ENCODE measurements at places on chromosomes 3 and 15.

- DNase-seq, result peak; percentile 31
Measured at GRCh38 chr3:155859859-155860258, 5.6 kb upstream of the SLC33A1 start.

- no peak for DNase-seq
Measured at GRCh38 chr3:25555695-25556437, 108.8 kb downstream of the TOP2B start.

DNA sequence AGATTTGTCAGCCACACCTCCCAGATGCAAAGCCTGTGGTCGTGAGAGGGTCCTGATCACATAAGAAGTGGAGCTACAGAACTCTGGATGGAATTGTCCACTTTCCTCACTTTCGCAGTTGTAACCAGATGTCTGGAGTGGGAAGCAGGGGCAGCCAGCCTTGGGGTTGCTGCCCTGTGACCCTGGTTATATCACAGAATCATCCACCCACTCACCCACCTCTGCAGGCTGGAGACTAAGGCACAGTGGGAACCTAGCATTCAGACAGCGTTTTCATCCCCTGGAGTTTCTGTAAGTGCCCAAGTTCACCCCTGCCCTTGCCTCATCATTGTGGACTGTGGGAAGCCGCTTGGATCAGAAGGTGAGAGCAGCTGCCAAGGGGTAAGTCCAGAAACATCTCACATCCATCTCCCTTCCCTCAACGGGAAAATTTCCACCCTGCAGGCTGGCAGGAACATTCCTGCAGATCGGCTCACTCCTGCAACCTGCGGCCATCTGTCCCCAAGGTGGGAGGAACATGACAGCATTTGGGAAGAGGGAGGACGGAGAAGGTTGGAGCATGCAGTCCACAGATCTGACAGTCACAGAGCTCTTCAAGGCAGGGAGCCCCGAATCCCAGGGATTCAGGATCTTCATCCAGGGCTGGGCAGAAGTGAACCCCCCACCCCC lies 2.9 kb upstream of the IQSEC1 start:
- no peak for DNase-seq

DNA sequence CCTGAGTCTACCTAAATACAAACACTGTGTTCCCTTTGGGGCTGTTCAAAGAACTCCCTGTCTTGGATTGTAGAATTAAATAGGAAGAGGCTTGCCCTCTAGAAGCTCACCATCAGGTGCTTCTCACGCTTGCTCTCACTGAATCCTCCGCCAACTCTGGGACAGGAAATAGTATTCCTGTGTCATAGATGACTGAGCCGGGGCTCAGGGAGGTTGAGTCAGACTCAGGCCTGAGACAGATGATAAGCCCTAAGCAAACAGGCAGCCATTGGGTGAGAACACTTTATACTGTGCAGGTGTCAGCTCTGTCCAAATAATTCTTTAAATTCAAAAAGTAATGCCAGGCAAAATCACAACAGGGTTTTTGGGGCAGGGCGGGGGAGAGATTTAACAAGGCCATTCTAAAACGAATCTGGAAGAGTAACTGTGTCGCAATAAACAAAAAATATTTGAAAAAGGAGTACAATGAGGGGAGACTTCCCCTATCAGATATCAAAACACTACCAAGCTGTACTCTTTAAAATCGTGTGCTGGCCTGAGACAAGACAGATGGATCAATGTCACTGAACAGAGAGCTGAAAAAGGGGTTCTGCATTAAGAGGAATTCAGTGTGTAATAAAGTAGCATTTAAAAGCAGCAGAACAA lies 59.0 kb downstream of the EPHB3 start:
- peak; percentile 13 for DNase-seq

DNA sequence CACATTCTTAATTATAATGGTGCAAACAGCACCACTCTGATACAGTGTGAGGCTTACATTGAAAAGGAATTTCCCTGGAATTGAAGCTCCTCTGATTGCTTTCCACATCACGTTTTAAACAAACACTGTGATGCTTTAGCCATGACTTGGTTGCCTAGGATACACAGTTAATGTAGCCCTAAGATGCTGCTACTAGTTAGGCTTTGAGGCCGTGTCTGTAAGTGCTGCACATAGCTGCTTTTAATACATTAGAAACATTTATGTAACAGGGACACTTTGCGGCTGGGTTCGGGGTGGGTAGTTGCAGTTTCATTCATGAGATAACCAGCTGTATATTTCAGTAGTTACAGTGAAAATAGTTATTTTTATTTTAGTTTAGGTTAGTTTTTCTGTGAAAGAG lies 334.7 kb downstream of the NLGN1 start:
- DNase-seq, result no peak

DNA sequence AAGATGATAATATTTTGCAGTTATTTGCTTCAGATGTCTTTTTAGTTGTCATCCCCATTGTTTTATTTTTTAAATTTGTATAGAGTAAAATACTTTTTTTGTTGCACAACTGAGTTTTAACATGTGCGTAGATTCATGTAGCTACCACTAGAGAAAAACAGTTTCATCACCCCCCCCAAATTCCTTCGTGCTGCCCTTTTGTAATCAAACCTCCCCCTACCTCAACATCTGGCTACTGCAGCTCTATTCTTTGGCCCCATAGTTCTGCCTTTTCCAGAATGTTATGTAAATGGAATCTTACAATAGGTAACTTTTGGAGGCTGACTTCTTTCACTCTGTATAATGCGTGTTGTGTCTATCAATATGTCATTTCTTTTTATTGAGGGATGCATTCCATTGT lies 232.0 kb upstream of the RASGRP1 start:
- DNase-seq, result peak; percentile 31

- DNase-seq, result peak; percentile 90
Measured at GRCh38 chr3:15794303-15794771, 3.4 kb downstream of the ANKRD28 start.

DNA sequence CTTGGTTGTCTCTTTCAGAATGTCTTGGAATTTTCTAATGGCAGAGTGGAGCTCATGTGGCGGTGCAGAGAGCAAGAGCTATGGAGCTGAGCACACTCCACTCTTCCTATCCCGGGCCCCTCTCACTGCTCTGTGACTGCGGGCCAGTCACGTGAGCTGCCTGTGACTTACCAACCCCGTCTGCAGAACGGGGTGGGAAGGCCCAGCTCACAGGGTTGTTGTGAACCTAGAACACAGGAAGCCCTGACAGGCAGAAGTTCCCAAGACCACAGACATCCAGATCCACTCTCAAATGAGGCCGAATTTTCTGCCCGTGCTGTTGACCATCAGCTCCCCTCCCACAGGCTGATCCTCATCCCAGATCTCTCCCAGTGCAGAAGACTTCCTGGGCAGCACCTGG lies 35.5 kb upstream of the PLXNA1 start:
- no peak for DNase-seq

GRCh38 chr3:64166584-64167162 lies 58.6 kb downstream of the PRICKLE2 start:
- DNase-seq, result no peak

DNA sequence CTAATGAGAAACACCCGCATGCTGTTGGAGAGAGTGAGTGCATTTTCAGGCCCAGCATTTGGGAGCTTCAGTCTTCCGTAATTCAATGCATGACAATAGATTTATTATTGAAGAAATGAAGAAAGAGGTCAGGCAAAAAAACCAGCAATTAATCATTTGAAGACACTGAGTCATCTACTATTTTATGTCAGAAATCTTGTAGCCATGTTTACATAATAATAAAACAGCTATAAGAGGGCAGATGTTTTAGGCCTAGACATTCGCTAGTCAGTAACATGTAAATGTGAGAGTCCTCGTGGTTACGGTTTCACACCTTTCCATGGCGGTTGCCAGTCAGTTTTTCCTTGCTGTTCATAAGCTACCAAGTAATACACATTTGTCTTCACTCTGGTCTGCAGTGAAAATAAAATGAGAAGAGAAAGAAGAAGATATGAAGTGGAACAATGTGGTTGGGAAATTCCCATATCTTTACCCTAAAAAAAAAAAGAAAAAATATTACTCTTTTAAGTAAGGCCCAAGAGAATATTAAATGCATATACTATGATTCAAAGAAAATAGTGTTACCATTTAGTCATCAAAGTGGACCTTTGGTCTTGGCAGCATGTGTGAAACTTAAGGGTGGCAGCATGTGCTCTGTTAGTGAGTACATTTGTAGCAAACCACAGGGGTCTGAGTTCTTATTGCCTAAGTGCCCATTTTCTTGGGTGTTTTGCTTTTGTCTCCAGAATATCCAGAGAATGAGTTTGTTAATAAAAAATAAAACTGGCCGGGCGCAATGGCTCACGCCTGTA lies 140.5 kb upstream of the TBL1XR1 start:
- peak; percentile 49 for DNase-seq

DNA sequence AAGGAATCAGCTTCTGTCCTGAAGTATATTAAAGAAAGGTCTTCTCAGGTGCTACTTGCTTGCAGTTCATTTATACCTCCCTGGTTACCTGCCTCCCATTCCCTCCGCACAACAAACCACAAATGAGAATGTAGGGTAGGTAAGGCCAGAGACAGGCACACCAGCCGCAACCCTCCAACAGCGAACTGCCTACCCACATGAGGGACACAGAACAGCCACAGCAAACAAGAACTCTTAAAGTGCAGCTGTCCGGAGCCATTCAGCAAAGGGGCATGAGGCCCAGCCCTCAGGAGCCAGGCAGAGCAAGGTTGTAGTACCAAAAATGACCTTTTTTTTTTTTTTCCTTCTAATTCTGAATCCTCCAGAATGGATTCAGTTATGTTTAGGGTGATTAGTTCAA lies 52.4 kb downstream of the SPSB4 start:
- DNase-seq, result no peak

DNA sequence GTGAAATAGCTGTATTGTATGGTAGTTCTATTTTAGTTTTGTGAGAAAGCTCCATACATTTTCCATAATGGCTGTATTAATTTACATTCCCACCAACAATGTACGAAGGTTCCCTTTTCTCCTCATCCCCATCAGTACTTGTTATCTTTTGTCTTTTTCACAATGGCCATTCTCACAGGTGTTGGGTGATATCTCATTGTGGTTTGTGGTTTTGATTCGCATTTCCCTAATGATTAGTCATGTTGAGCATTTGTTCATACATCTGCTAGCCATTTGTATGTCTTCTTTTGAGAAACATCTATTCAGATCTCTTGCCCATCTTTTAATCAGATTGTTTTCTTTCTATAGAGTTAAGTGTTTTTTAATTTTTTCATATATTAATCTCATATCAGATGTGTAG lies 931.9 kb downstream of the IGSF11 start:
- DNase-seq, result no peak

DNA sequence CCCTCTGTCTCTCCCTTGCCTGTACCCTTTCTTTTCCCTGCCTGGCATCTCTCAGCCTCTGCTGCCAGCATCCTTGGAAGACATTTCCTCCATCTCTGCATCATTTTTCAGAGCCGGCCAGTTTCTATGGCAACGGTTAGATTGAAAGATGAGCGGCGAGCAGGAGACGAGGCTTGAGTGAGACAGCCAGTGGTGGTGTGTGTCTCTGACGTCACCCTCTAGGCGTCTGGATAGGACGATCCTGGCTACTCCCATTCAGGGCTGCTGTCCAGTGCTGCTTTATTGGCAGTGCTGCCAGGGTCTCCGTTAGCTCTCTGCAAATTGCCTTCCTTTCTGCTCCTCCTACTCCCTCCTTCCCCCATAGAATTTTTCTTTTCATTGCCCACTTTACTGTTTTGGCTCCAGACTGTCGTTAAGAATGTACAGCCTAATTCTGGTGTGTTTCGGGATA lies 57.9 kb downstream of the TRAK1 start:
- peak; percentile 85 for DNase-seq

GRCh38 chr3:36763850-36764703 lies at the start of gene DCLK3:
Gene DCLK3 (minus strand): TSS chr3:36764553. CDS start chr3:36764263, 290 bp downstream.
- no peak for DNase-seq

- no peak for DNase-seq
Measured at GRCh38 chr3:46479696-46480095, 15.0 kb upstream of the LTF start.

GRCh38 chr3:173004681-173005080 lies 136.4 kb downstream of the SPATA16 start:
- no peak for DNase-seq

GRCh38 chr3:118974356-118975097 lies 60.1 kb downstream of the IGSF11 start:
- no peak for DNase-seq

DNA sequence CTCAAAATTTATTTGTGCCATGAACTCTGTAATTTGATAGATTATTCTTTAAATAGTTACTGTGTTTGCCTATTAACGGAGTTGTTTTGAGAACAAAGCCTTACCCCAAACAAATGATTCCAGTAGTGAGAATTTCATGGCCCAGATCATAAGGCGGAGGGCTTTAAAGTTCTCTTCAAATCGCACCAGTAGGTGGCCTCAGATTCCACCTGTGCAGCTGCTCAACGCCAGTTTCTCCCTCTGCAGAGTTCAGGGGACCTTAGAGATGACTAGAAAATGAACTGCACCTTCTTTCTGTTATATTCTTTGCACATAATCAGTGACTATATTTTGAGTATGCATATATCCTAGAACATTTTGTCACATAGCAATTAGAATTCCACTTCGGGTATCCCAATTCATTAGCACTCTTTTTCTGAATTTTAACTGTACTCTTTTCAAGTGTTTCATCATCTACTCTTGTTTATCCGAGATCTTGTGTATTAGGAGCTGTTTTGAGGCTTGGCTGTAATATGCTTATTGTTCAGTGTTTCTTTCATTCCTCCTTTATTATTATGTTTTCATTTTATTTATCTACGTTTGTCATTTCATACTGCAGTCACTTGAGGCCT lies 232.6 kb upstream of the CHRM5 start:
- DNase-seq, result peak; percentile 47

GRCh38 chr3:194120789-194121770 lies 14.9 kb upstream of the HES1 start:
- no peak for DNase-seq

- DNase-seq, result no peak
Measured at GRCh38 chr15:75230016-75230343, 28.2 kb upstream of the GOLGA6C start.

DNA sequence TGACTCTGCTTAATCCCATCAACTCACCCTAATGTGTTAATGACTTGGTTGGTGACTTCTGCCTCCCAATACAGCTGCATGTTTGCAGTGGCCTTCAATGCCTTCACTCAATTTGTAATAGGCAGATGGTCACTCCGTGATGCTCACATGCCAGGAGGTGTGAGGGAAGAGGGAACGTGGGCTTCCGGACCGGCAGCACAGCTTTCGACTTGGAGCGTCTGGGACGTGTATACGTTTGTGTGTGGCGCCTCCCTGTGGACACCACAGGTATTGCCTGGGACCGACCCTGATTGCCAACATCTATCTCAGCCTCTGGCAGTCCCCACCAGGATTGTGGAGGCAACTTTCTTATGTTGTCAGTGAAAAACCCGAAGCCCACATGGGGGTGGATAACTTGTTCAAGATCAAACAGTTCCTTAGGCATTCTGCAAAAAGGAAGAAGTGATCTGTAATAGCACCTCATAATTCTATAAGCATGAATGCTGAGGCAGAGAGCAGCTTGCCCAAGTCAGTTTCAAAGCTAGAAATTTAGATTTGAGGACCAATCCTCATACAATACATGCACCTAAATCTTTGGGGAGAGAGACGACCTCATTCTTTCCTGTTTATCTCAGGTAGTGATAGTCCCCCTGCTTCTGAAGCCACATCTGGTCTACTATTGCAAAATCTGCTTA lies 16.9 kb downstream of the MRPL46 start:
- peak; percentile 61 for DNase-seq

Measured in fibroblast of villous mesenchyme (primary cell).